ENCODE measurements at places on chromosomes 6 and 20.

DNA sequence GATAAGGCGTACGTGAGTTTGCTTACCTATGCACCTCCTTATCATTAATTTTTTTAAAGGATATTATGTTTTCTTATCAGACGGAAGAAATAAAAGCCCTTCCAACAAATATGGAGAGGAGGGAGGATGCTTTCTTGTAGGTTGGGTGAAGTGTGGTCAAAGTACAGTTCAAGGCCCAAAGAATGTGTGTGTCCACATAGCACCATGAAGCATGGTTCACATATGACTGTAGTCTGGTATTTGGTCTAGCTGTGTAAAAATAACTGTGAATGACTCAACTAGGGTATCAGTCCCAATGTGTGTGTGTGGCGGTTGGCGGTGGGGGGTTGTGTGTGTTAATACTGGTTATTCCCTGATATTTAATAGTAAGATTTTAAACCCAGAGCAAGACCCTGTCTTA, 212.7 kb downstream of the TMEM242 start:
- no peak for DNase-seq

GRCh38 chr6:66717801-66718200, 1010.8 kb upstream of the EYS start:
- DNase-seq = no peak

GRCh38 chr6:137765059-137765458, 102.0 kb upstream of the TNFAIP3 start:
- no peak for DNase-seq

GRCh38 chr6:119037941-119038623, 40.4 kb downstream of the FAM184A start:
- no peak for DNase-seq

- no peak for DNase-seq
These were observed 2.4 kb downstream of the OSER1 start for GRCh38 chr20:44208165-44208564.

- DNase-seq = no peak
These were observed 773 bp downstream of the SMAP1 start for GRCh38 chr6:70668499-70668812.

- DNase-seq = no peak
These were observed 89.0 kb downstream of the TOX2 start for GRCh38 chr20:44003609-44004008.

DNA sequence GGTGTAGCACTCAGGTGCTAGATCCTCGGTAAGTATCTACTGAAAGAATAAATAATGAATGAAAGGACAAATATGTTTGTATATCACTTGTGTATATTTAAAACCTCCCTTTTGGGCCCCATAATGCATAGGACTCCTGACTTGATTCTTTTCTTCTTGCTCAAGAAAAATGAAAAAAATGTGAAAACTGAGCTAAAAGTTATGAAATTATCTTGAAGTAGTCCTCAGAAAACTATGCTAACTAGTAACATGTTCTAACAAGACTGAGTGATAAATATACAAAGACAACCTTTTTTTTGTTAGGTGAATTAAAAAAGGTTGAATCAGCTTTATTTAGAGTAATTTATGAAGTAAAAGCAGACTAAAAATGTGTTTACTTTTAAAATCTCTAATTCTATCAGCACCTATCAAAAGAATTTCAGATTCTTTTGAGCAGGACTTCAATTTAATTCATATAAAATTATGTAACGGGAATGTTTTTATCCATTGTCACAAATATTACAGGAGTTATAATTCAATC, 247.8 kb upstream of the JAG1 start:
- DNase-seq = no peak

- DNase-seq = no peak
These were observed 43.7 kb upstream of the BPIFA2 start for GRCh38 chr20:33124261-33124660.

- no peak for DNase-seq
These were observed 169.4 kb downstream of the TMEM200A start for GRCh38 chr6:130535242-130535641.

DNA sequence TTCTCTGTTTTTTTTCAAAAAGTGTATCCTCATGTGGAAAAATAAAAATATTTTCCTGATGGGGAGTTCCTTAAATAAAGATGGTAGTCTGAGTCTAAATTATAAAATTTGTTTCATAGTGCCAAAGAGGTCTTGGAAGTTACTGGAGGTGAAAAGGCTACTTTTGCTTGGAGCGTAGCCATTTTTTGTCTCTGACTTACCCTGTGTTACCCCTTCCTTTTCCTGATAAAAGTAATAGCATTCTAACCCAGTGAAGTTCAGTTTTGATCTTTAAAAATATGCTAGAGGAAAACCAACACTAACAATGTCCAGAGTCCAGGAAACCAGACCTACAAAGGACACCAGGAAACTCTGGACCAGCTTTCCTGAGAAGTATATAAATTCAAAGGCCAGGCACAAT, 112.2 kb upstream of the FOXO3 start:
- no peak for DNase-seq

GRCh38 chr6:8578006-8578405, 142.7 kb upstream of the SLC35B3 start:
- DNase-seq = no peak

Measured in DMS53 (cell line).